ENCODE measurements at places on chromosomes 16 and 17. TPM values are rescaled to one million over a fixed set of nuclear protein-coding genes. Genes with fewer than 3 reads are reported as not detected.

TEFM gene
- total RNA-seq, result 16.0 TPM

DNA sequence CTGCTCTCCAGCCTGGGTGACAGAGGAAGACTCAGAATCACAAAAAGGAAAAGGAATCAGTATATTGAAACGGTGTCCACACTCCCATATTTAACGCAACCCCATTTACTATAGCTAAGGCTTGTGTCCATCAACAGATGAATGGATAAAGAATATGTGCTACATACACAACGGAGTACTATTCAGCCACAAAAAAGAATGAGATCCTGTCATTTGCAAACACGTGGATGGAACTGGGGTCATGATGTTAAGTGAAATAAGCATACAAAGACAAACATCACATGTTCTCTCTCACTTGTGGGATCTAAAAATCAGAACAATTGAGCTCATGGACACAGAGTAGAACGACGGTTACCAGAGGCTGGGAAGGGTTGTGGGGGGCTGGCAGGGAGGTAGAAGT lies 55.1 kb downstream of the ZNF778 start:
- no peak for DNase-seq

- no peak for DNase-seq
Measured at GRCh38 chr16:16059895-16060590, 110.6 kb downstream of the ABCC1 start.

- DNase-seq, result no peak
Measured at GRCh38 chr17:67834634-67835033, 9.3 kb downstream of the BPTF start.

CACNA1G gene
- 4.2 TPM for total RNA-seq

CEMP1 gene
- not detected for total RNA-seq

CCDC78 gene
- 5.0 TPM for total RNA-seq

DNA sequence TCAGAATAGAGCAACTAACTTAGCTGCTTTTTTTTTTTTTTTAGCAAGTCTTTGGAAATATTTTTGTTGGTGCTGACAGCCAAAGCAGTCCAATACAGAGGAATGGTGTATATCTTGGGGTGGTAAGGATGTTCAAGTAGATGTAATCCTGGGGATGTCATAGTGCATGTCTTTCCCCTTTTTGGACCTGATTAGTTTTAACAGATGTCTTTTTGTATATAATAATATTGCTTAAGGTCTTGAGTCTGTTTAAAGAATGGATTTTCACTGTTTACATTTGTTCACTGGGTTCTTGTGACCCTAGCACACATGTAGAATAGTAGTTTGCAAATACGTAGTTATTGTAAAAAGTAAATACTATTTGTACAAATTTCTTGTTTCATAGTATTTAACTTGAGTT lies 7.9 kb downstream of the TAF15 start:
- DNase-seq, result no peak

DNA sequence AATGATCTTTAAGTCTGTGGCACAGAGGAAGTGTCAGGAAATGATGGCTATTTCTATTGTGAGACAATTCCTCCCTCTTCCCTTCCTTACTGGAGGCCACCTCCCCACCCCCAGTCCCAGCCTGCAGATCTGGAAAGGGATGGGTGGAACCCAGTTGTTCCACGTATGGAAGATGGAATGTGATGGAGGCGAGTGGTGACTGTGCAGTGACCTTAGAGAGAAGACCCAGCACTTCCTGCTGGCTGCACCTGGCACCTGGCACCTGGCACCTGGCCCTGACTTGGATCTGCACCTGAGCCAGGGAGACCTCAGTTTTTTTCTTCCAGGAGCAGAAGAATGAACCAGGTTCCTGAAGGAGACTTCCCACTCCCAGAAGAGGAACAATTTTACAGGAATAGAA lies 33.0 kb upstream of the TMC5 start:
- DNase-seq, result no peak

DNA sequence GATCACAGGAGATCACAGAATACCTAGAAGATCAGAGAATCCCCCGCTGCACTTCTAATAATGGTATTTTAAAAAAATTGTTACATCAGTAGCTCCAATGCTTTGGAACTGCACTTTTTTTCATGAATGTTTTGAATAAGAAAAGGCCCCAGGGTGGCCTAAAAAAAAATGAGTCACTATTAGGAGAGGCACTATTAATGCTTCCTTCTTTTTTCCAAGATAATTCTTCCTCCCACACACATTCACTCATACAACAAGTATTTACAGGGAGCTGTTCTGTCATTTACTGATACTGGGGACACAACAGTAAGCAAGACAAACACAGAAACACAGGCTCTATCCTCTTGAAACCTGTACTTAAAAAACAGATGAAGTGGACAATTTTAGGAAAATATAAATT lies 675 bp upstream of the PDZD9 start:
- DNase-seq, result no peak

GRCh38 chr17:3884188-3884587 lies 8.7 kb downstream of the CAMKK1 start:
- DNase-seq, result no peak

- DNase-seq, result no peak
Measured at GRCh38 chr17:59493867-59494266, 71.5 kb upstream of the DHX40 start.

KRTAP4-4 gene
- not detected for total RNA-seq

DNA sequence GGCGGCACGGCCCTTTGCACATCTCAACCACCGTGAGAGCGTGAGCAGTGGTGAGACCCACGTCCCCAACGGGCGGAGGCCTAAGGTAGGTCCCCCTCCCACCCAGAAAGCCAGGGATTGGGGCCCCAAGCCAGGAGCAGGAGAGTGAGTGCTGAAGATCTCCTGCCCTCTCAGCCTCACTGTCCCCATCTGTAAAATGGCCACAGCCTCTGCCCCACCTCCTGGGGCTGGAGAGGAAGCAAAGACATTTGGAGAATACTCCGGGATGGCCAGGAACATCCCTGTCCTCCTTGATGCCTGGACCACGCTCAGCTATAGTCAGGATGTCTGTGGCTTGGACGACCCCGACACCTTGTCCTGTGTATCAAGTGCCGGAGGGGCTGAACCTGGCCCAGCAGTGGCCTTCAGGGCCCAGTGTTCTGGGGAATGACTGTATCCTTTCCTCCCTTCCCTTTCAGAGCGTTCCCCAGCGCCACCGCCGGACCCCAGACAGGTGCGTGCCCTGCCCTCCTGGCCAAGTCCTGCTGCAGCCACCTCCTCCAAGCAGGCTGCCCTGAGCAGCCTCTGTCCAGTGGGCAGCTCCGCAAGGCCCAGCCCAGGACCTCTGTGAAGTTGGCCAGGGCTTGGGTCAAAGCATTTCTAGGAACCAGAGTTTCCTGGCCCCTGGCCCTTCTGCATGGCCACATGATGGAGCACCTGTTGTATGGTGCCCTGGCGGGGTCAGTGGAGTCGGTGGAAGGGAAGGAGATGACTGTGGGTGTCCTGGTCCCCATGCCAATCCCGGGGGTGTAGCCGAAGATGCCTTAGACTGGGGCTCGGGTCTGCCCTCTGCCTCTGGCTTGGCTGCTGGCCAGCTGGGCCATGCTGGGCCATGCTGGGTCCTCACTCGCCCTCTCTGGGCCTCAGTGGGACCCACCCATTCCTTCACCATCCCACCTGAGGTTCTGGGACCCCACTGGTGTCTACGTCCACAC lies 38.4 kb downstream of the ADCY7 start:
- no peak for DNase-seq
